ENCODE measurements at places on chromosomes 2 and 18. TPM values are rescaled to one million over a fixed set of nuclear protein-coding genes. Genes with fewer than 3 reads are reported as not detected.

The TMEM182 gene
- 1.1 TPM for total RNA-seq

DNA sequence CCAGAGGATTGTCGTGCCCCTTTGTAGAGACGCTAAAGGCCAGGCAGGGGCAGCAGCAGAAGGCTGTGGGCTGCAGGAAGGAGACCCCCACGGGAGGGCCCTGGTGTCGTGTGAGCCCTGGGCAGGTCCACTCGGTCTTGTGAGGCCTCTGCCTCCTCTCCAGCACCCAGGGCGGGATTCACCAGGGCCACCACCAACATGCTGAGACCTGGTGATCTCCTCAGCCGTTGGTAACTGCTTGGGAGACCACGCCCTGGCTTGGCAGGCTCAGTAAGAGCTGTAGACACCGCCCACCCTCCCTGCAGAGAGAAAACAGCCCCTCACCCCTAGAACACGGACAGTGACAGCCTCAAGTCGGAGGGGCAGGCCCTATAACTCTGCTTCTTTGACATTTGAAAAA, 21.1 kb downstream of the MBP start:
- DNase-seq, result no peak

GRCh38 chr2:177636672-177637071, 244.1 kb downstream of the AGPS start:
- no peak for DNase-seq

GRCh38 chr2:55134316-55134706, 84.1 kb upstream of the RTN4 start:
- no peak for DNase-seq

The PHOSPHO2 gene
- 5.4 TPM for total RNA-seq
